Activated CD4-positive, alpha-beta memory T cell treated with anti-CD3 and anti-CD28 coated beads for 36 hours (primary cell): ENCODE measurements at places on chromosomes 12 and 14. TPM values are rescaled to one million over a fixed set of nuclear protein-coding genes. Genes with fewer than 3 reads are reported as not detected.

GRCh38 chr12:57852620-57853500 lies 6.3 kb upstream of the CTDSP2 start:
- no peak for DNase-seq

GRCh38 chr12:101877806-101878242 lies 444 bp downstream of the DRAM1 start:
- no peak for DNase-seq

GRCh38 chr14:47919334-47919846 lies 244.0 kb upstream of the MDGA2 start:
- no peak for DNase-seq

DNA sequence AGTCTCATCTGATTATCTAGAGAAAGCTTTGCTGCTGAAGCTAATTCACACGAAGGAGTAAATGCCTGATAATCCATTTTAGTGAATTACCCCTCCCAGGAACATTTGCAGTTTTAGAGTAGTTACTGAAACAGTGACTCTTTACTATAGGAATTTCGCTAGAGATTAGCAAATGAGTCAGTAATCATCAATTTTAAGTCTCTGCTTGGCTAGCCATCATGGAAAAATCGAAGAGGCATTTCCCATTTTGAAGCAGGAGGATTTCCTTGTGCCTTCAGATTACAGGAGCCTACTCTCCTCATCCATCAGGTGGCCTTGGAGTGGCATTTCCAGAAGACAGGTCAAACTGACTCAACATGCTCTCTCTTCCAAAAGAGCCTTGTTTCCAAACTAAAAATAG lies 154.5 kb downstream of the EGLN3 start:
- DNase-seq, result no peak

The FOXG1 gene
- not detected for total RNA-seq

The ORAI1 gene
- total RNA-seq, result 41.6 TPM
